Activated CD4-positive, alpha-beta T cell treated with anti-CD3 and anti-CD28 coated beads, Interleukin-2, amount 50 U/mL, for 24 hours (primary cell): ENCODE measurements at places on chromosomes 4 and X.

- DNase-seq = no peak
These were observed 27.5 kb downstream of the POU3F4 start for GRCh38 chrX:83535417-83536196.

GRCh38 chrX:69000877-69001276 lies 164.4 kb downstream of the PJA1 start:
- no peak for DNase-seq

DNA sequence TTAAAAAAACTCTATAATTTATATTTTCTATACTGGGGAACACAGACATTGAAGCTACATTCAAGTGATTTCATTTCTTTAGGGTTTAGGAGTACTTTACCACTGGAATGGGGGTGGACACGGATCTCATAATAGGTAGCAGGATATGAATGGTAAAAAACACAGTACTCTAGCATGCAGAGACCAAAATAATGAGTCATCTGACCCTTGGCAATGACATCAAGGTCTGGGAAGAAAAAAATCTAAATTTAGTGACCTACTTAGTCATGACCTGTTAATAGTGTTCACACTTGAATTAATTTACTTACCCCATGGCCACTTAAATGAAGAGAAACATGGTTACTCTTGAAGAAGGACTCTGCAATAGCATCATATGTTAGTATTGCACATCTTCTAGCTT lies 187.9 kb downstream of the EPHA5 start:
- no peak for DNase-seq

GRCh38 chr4:73709451-73710033 lies 30.8 kb upstream of the CXCL8 start:
- DNase-seq = no peak

- no peak for DNase-seq
These were observed 435.8 kb downstream of the MAGEB5 start for GRCh38 chrX:26651755-26652154.

DNA sequence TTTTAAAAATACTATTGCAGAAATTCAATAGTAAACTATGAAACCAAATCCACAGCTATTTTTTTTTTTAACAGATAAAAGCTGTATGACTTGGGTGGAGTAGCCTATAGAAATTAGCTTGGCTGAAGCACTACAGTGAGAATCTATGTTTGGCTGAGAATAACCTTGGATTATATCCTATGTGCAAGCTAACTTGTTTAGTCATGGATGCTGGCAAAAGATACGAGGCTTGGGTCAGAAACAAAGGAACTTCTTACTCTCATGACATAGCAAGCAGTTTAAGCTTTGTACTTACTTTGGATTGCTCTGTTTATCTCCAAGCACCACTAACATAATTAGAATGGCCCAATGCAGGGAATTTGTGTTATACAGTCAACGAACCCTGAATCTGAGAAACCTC lies 119.2 kb upstream of the GRID2 start:
- no peak for DNase-seq

DNA sequence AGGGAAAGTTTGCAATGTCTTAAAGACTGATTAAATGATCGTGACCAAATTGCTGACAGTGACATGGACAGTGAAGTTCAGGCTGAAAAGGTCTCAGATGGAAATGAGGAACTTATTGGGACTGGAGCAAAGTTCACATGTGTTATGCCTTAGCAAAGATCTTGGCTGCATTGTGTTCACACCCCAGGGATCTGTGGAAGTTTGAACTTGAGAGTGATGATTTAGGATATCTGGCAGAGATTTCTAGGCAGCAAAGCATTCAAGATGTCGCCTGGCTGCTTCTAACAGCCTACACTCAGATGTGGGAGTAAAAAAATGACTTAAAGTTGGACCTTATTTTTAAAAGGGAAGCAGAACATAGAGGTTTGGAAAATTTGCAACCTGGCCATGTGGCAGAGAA lies 21.4 kb downstream of the SCARB2 start:
- DNase-seq = no peak

DNA sequence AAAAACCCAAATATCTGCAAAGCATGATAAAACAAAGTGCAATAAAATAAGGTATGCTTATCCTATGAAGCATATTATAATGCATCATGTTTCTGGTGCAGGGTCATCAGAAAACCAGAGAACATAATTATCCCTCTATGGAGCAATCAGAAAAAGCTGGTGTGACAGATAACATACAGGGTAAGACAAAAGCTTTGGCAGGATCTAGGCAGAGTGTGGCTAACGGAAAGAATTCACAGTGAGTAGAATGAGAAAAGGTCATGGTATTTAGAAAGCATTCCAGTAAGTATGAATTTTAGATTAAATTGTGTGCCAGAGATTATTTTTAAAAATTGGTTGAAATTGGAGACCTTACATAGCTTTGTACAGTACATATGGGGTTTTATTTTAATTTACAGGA lies 29.0 kb upstream of the UGT2B4 start:
- DNase-seq = no peak

GRCh38 chr4:1371176-1372165 lies 24.5 kb downstream of the UVSSA start:
- no peak for DNase-seq

DNA sequence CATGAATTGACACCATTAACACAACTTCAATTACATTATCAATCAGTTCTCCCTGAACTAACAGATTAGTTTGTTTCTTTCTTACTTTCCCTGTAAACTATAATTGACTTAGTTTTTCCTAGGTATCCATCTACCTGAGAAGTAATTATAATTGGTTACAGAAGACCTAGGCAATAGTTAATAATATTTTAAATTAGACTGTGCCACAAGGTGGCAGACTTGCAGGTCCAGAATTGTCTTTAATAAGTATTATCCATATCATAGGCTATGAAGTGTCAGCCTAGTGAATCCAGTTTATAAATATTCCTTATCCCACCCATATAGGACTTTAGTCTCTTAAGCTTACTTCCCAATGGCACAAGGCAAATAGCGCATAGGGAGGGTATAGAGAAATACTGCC lies 48.9 kb upstream of the FAM47B start:
- DNase-seq = no peak

DNA sequence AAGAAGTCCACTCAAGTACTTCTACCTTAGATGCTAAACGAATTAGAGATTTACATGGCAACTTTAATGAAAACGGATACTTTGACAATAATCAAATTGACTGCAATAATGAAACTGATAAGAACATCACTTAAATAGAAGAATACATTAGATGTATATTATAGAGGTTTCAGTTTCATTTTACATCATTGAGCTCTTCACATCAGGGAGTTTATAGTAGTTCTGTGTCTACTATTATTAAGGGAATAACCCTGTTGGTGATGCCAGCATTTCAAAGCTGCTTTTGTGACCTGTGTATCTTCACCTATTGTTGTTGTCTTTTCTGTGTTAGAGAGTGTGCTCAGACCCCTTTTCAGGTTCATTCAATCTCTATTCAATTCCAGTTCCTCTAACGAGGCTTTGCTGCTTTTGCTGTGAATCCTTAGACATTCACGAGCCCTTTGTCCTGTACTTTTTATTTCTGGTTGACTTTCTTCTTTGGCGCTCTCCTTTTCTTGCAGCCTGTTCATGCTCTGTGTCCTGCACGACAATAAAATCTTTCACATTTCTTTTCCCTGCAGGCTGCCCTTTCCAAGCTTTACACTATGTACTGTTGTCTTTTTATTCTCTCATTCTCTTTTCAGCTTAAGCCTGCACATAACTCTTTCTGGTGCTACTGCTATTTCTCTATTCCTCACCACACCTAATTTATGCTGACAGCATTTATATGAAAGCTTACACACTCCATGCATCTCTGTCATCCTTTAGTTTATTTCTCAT lies 232.1 kb downstream of the CPE start:
- no peak for DNase-seq

DNA sequence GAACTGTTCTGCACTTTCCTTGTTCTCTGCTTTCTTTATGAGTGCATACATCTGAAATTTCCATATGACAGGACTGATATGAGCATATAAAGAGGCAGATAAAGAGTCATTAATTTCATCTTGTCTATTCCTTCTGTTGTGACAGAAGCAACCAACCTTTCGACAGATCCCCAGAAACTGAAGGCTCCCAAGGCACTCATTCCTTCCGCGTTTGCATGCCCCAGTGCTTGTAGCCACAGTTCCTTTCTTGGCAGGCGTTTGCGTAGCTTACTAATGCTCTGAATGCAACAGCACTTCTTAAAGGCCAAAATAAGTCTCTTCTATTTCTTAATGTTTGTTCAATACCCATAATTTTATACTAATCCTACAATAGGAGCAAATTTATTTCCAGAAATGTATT lies 94.0 kb upstream of the TBL1X start:
- no peak for DNase-seq

- DNase-seq = no peak
These were observed 34.8 kb downstream of the DOCK11 start for GRCh38 chrX:118530219-118530911.

GRCh38 chr4:137474711-137475301 lies 57.5 kb downstream of the PCDH18 start:
- DNase-seq = no peak

- no peak for DNase-seq
These were observed 160.7 kb downstream of the FHIP1A start for GRCh38 chr4:151569650-151570049.

DNA sequence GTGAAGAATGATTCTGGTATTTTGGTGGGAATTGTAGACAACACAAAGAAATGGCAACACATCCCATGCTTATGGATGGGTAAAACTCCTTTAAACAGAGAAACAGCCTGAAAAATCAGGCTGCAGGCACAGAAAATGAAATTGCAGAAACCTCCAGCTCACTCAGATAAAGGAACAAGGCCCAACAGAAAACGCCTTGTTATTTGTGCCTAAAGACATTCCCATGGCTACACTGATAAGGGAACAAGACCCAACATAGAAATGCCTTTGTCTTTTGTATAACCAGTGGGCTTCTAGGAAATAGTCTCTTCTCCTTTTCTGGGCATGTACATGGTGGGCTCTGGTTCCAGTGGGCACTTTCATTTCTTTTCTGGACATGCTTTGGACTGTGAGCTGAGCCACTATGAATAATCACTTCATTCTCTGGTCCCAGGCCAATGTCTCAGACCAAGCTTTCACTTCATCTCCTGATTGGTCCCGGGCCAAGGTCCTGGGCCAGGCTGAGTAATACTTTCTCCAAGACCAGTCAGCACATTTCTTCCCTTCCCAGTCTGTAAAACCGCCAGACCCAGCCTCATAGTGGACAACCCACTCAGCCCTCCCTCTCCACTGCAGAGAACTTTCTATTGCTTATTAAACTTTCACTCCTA lies 160.5 kb downstream of the TBX22 start:
- no peak for DNase-seq

DNA sequence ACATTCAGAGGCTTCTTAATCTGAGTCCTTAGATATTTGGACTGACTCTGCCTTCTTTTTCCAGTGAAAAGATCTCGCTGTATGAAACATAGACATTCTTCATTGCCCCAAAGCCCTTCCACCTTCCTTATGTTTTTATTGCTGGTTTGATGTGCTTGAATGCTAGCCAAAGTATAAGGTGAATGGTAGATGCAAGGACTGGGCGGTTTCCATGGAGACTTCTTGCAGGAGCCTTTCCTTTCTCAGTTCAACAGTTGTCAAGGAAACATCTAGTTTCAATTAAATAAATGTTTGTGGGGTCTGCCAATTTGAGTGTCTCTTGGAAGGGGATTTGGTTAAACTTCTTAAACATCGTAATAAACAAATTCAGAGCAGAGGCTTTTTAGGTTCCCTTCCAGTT lies 46.0 kb downstream of the REPS2 start:
- no peak for DNase-seq

- no peak for DNase-seq
These were observed 47.8 kb upstream of the CAMK2D start for GRCh38 chr4:113809311-113809710.

DNA sequence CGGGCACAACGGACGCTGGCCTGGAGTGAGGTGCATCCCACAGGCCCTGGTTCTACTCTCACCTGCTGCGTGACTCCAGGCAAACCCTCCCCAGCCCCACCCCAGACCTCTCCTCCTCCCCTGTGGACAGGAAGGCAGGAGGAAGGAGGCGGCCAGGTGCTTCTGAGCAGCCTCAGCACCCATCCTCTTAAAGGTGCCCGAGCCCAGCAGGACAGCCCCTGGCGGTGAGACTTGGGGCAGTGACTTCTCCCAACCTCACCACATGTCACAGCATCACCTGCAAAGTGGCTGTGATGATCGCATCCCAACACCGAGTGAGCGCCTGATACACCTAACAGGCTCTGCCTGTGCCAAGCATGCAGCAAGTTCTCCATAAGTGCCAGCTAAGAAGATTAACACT lies 17.1 kb upstream of the MAN2B2 start:
- DNase-seq = no peak

DNA sequence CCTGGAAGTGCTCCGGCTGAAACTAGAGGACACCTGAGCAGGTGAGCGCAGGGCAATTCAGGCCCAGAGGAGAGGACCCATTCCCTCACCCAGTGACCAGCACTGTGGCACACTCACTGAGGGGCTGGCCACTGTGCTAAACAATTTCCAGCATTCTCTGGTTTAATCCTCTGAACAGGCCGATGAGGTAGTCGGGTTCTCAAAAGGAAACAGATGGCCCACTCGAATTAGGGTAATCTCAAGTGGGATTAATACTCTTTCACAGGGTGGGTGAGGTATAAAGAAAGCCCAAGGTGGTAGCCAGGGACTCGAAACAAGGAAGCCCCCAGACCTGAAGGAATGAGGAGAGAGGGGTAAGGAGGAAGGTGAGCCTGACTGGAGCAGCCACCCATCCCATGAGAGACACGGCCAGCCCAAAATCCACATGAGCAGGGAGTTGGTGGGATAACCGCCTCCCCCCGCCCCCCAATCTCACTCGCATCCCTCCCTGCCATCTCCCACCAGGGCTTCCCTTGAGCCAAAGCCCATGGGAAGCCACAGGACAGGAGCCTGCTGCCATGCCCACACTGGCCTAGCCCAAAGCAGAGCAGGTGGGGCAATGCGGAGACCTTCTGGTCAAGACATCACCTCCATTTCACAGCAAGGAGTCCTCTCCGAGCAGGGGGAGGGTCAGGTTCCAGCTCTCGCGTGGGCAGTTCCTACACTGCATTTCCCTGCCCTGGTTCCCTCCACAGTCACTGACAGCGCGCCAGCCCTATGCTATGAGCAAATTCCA lies 55.0 kb downstream of the SH3KBP1 start:
- DNase-seq = no peak

DNA sequence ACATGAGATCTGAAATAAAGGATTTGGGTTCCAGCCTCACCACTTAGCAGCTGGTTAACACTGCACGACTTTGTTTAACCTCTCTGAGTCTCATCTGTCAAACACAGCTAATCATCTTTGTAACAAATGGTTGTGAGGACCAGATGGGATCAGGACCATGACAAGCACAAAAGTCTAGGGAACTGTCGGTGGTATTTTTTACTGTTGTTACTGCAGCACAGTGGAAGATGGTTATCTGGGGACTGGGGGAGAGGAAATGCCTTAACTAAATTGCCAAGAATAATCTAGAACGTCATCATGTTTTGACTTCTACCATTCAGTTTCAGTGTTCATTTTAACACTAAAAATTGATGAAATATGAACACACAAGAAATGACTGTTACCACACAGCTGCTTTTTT lies 99.5 kb downstream of the ADGRA3 start:
- DNase-seq = no peak

- no peak for DNase-seq
These were observed 282.0 kb downstream of the PPP3CA start for GRCh38 chr4:101065346-101065745.

- DNase-seq = no peak
These were observed 129.1 kb downstream of the MSL3 start for GRCh38 chrX:11887175-11887574.
